ENCODE measurements at places on chromosomes 2 and 18. TPM values are rescaled to one million over a fixed set of nuclear protein-coding genes. Genes with fewer than 3 reads are reported as not detected.

- DNase-seq: no peak
These were observed 46.2 kb downstream of the IKZF2 start for GRCh38 chr2:213105212-213105611.

Gene CCDC74A
- total RNA-seq: 9.4 TPM

Gene FSHR
- not detected for total RNA-seq

GRCh38 chr2:68768461-68768860 is 33.9 kb downstream of the ARHGAP25 start:
- no peak for DNase-seq

Gene CPO
- not detected for total RNA-seq

- no peak for DNase-seq
These were observed 4.7 kb downstream of the CDH19 start for GRCh38 chr18:66599190-66599589.

Gene MYO7B
- 1.2 TPM for total RNA-seq

DNA sequence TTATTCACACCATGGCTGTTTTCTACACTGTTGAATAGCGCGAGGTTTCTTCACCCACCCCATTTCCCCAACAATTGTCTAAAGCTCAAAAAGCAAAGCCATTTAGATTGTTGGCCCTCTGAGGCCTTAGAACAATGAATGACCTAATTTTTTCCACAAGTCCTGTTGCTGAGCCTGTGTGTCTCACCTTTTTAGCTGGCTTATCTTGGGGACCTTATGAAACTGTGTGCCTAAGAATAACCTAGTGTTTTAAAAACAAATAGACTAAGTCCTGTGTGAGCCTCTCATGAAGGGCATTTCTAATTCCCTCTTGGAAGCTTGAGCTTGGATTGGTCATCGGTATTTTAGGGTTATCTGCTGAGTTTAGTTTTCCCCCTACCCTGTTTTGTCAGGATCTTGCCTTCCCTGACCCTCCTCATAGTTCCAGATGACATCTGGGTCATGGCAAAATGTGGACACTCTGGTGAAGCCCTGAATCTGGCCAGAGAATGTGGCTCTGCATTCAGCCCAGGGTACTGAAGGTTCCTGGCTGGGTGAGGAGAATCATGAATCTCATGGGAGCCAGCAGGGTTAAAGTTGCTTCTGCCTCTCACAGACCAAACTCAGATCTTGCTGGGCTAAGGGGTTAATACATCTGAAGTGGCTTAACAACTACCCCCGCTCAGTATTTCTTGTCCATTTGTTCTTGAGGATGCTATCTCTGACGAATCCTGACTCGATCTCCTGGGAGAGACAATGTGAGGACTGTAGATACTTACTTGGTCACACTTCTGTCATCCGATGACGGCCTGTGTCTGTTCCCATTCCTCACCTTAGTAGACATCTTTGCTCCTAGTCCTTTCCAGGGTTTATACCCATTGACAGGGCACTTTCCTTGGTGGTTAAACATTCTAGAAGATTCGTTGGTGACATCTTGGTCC is 104.2 kb upstream of the MAP4K3 start:
- DNase-seq: no peak

Gene GPR35
- 23.8 TPM for total RNA-seq
